CD8-positive, alpha-beta memory T cell (primary cell): ENCODE measurements at places on chromosomes 16 and 17. TPM values are rescaled to one million over a fixed set of nuclear protein-coding genes. Genes with fewer than 3 reads are reported as not detected.

GRCh38 chr17:77375108-77375916 is 234.5 kb downstream of the SEC14L1 start:
- H3K36me3 ChIP-seq = no peaks in the 10 kb centered on the region
- H3K4me1 ChIP-seq = peaks cover 79% of the 10 kb centered on the region
- no peak for DNase-seq
- peak overlapping the region; percentile 82 for H3K27ac ChIP-seq

The GAS7 gene
- total RNA-seq = 3.3 TPM

- H3K4me3 ChIP-seq = no peak overlapping the region
- no peak for DNase-seq
- no peak overlapping the region for H3K27ac ChIP-seq
- H3K36me3 ChIP-seq = no peaks in the 10 kb centered on the region
- no peaks in the 10 kb centered on the region for H3K4me1 ChIP-seq
Measured at GRCh38 chr17:15377616-15378015, 36.2 kb upstream of the TEKT3 start.

DNA sequence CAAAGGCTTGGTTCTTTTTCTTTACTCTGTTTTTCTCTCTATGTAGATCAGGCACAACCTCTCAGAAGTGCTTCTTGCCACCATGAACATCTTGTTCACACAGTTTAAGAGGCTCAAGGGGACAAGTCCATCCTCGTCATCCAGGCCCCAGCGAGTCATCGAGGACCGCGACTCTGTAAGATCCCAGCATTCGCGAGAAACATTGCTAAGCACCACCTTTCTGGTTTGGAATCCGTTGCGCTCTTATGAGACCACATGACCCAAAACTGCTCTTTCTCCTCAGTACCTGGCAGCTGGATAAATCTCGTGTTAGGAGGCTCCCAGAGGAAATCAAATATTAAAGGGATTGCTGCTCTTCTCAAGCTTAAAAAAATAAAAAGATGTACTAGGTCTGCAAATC is 23.3 kb upstream of the SLC12A3 start:
- H3K27ac ChIP-seq = no peak overlapping the region
- no peak overlapping the region for H3K4me3 ChIP-seq
- DNase-seq = no peak
- no peaks in the 10 kb centered on the region for H3K4me1 ChIP-seq

The MPO gene
- total RNA-seq = not detected

DNA sequence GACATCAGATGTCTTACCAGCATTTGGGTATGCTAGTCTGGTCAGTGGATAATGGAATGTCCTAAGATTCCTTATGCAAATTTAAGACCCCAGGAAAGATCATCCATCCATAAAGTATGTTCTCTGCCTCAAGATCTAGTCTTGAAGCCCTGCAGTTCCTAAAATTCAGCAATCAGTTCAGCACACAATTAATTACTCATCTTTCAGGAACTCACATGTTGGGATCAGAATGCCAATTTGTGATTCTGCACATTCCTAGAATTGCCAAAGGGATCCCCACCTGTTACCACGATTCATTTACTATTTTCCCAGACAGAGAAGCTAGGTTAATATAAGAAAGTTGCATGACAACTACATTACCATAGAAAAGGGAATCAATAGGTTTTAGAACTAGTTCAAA is 3.2 kb downstream of the OR2C1 start:
- no peak overlapping the region for H3K4me3 ChIP-seq
- no peak for DNase-seq
- H3K4me1 ChIP-seq = no peaks in the 10 kb centered on the region
- no peaks in the 10 kb centered on the region for H3K27me3 ChIP-seq
- no peak overlapping the region for H3K27ac ChIP-seq

The ITGAX gene
- total RNA-seq = 2.1 TPM

The C17orf78 gene
- total RNA-seq = not detected

GRCh38 chr17:81196505-81197408 is 26.0 kb downstream of the CEP131 start:
- H3K36me3 ChIP-seq = no peaks in the 10 kb centered on the region
- no peaks in the 10 kb centered on the region for H3K27me3 ChIP-seq
- H3K27ac ChIP-seq = no peak overlapping the region

The ABCC6 gene
- total RNA-seq = not detected

The HERPUD1 gene
- total RNA-seq = 176 TPM

DNA sequence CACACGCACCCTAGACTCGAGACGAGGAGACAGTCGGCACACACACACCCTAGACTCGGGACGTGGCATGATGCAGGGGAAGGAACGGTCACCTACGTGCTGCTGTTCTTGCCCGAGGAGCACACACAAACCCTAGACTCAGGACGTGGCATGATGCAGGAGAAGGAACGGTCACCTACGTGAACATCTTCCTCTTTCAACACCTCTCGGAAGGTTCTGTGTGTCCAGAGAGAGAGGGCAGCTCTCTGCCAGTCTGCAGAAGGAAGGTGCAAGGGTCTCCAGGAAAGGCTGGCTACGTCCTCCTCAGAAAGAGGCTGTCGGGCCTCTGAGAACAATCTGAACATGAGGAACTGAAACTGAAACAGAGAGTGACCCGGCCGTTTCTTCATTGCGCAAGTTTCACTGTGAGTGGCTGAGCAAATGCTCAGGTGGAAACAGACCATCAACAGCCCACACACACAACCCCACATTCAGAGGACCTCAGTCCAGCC is 43.4 kb downstream of the ZNF276 start:
- DNase-seq = peak; percentile 67
- H3K27me3 ChIP-seq = no peaks in the 10 kb centered on the region
- peak overlapping the region; percentile 52 for H3K4me3 ChIP-seq
- peak overlapping the region; percentile 64 for H3K27ac ChIP-seq

The PRAC1 gene
- not detected for total RNA-seq

- H3K4me3 ChIP-seq = no peak overlapping the region
- H3K27ac ChIP-seq = no peak overlapping the region
- H3K36me3 ChIP-seq = no peaks in the 10 kb centered on the region
- H3K27me3 ChIP-seq = no peaks in the 10 kb centered on the region
Measured at GRCh38 chr17:40303708-40304551, 5.0 kb upstream of the RARA start.

The CCDC144A gene
- 0.95 TPM for total RNA-seq

GRCh38 chr17:80346498-80347275 is 68.3 kb upstream of the ENDOV start:
- no peak for DNase-seq
- no peaks in the 10 kb centered on the region for H3K4me1 ChIP-seq
- H3K36me3 ChIP-seq = peaks cover 87% of the 10 kb centered on the region
- no peak overlapping the region for H3K4me3 ChIP-seq
- H3K27me3 ChIP-seq = no peaks in the 10 kb centered on the region
- no peak overlapping the region for H3K27ac ChIP-seq

The RHBDL3 gene
- total RNA-seq = 0.20 TPM

DNA sequence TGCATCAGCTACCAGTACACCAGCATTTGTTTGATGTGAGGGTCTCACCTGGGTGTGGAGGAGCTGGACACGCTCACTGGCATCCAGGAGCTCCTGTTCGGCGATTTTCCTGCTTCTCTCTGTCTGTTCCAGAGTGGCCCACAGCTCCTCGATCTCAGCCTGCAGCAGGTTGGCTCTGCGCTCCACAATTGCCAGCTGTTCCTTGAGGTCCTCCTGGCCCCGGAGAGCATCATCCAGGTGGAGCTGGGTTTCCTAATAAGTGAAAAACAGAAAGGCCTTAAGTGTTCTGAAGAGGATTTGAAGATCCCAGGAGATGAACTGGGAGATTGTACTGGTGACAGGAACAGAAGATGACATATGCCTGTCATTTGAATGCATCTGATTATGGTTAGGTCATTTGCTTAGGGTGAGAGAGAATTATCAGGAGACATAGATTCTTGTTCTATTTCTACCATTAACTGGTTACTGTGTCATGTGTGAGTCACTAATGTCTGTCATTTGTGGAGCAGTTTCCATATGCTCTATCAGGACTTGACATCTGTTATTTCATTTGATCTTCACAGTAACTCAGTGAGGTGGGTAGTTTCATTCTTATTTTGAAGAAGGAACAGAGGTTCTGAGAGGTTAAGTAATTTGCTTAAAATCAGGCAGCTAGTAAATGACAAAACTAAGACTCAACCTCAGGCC is 21.5 kb upstream of the MYH13 start:
- no peak overlapping the region for H3K4me3 ChIP-seq
- no peak for DNase-seq
- no peaks in the 10 kb centered on the region for H3K27me3 ChIP-seq
- H3K4me1 ChIP-seq = no peaks in the 10 kb centered on the region
- H3K27ac ChIP-seq = no peak overlapping the region

The ST6GALNAC1 gene
- not detected for total RNA-seq

DNA sequence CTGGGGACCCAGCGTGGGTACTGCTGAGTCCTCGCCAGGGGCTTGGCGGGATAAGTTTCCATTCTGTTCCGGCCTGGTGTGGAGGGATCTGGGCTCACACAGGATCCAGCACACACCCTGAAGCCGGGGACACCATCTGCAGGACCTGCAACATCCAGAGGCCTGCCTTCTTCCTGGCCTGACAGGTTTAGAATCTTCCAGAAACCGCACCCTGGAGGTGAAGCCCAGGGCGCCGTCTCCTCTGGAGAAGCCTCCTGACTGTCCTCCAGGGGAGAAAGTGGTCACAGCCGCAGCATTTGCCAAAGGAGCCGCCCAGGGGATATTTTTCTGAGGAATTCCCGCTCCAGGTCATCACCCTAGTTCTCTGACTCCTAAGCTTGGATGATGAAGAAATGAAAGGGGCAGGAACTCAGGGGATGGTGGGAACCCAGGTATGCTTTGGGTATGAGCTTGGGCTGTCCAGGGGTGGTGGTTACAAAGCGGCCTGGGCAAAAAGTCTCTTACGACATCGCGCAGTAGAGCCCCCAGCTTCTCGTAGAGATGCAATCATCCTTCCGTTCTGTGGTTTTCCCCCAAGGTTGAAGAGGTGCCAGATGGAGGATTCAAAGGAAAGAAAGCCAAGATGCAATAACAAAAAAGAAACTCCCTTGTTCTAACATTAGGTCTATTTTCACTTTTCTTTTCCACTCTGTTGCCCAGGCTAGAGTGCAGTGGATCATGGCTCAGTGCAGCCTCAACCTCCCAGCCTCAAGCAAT is 9.1 kb upstream of the CRISPLD2 start:
- no peak overlapping the region for H3K27ac ChIP-seq
- H3K4me1 ChIP-seq = peaks cover 3% of the 10 kb centered on the region
- no peak overlapping the region for H3K4me3 ChIP-seq
- no peaks in the 10 kb centered on the region for H3K27me3 ChIP-seq
- no peak for DNase-seq
- H3K36me3 ChIP-seq = no peaks in the 10 kb centered on the region
